ENCODE measurements at places on chromosomes 2 and 18.

DNA sequence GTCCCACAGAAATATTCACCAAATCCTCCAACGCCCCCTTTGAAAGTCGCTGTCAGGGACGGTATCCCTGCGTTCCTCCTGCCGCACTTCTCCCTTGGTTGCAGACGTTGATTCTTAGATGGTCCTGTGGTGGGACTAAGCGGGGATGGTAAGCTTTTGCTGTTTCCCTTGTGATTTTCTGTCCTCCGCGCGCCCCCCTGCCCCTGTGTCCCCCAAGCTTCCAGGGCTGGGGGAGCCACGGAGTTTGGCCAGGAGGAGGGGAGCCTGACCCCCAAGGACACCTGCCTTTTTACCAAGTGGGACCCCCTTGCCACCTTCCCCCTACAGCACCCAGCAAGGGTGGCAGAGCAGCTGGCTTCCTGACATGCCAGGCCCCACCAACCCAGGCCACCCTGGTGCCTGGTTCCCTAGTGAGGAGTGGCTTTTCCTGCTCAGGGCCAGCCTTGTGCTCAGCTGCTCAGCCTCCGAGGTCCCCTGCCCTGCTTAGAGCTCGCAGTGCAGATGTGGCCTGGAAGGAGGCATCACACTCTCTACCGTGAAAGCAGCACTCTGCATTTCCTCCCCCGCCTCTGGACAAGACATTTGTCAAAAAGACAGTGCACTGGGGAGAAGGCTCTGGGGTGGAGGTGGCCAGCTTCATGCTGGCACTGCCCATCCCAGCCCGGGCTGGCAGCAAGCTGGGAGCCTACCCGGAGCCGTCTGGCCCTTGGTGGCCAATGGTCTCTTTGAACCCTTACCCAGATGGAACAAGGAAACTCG, 49.4 kb downstream of the TWIST2 start:
- no peak for DNase-seq

DNA sequence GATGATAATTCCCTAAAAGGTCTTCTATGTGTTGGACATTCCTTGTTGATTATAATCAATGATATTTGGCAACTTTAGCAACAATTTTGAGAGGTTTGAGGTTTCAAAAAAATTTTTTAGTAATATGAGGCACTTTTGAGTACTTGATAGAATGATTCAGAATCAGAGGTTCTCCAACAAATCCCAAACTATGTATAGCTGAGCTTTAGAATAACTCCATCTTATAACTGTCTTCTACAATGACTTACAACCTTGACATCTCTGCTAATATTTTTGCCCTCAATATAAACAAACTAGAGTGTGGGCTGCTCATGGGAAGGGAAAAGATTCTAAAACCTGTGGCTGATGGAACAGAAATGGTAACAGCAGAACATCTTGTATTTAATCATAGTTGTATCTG, 21.5 kb upstream of the SERPINB7 start:
- no peak for DNase-seq

GRCh38 chr2:11498543-11499034, 32.6 kb upstream of the E2F6 start:
- DNase-seq = no peak

DNA sequence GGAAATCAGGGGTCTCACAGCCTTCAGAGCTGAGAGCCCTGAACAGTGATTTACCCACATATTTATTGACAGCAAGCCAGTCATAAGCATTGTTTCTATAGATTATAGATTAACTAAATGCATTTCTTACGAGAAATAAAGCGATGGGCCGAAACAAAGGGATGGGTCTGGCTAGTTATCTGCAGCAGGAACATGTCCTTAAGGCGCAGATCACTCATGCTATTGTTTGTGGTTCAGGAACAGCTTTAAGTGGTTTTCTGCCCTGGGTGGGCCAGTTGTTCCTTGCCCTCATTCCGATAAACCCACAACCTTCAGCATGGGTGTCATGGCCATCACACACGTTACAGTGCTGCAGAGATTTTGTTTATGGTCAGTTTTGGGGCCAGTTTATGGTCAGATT, 36.4 kb downstream of the TANC1 start:
- no peak for DNase-seq

GRCh38 chr2:182426082-182426917, 536 bp downstream of the PDE1A start:
- no peak for DNase-seq

- DNase-seq = no peak
These were observed 33.1 kb downstream of the BCL11A start for GRCh38 chr2:60520151-60520876.

DNA sequence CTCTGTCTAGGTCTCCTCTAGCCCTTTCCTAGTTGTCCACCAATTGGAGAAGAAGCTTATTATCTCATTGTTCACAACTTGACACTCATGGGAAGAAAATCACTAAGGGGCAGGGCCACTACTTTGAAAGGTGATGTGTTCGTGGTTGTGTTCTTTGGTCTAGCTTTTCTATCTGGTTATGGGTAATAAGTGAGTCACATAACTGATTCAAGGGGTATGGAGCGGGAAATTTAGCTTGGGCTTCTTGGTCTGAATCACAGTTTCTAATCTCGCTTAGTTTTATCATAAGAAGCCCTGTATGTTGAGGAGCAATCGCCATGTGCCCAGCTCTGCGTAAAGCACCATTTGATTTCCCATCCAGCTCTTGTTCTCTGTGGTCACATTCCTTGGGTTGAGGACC, 18.7 kb upstream of the DYTN start:
- DNase-seq = no peak
